ENCODE measurements at places on chromosomes 7 and 10.

DNA sequence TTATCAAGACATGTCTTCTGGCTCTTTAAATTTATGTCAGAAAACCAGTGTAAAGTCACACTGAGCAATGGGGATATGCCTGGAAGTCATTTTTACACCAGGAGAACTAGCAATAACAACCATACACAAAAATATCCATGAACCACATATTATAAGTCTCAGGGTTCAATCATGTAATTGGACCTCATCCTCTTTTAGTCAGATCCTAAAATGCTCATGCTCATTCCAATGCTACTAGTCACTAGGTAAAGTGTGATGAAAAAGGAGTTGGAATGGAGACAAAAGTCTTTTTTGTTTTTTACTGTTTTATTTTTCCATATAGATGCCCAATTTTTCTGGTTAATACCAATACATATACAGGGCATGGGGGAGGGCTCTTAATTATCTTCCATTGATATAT lies 306.1 kb downstream of the DGKB start:
- DNase-seq: no peak

DNA sequence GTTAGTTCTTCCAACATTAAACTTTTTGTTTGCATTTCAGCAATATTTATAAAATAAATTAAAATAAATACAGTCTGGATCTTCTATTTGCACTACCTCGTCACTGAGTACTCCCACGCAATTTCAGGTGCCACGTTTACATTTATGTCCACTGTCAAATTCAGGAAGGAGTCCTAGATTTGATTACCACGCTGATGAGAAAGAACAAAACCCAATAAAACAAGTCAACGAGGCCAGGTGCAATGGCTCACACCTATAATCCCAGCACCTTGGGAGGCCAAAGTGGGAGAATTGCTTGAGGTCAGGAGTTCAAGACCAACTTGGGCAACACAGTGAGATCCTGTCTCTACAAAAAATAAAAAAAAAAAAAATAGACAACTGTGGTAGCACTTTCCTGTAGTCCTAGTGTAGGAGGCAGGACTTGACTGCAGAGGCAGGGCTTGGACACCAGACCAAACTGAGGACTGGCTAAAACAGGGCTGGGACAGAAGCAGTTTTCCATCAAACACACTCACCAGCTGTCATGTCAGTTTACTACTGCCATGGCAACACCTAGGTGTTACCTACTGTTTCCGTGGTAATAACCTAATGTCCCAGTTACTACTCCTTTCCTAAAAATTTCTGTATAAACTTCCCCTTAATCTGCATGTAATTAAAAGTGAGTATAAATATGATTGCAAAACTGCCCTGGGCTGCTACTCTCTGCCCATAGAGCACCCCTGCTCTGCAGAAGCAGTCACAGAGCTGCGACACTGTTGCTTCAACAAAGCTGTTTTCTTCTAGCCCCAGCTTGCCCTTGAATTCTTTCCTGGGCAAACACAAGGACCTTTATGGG lies 341.7 kb downstream of the PARD3 start:
- DNase-seq: no peak

DNA sequence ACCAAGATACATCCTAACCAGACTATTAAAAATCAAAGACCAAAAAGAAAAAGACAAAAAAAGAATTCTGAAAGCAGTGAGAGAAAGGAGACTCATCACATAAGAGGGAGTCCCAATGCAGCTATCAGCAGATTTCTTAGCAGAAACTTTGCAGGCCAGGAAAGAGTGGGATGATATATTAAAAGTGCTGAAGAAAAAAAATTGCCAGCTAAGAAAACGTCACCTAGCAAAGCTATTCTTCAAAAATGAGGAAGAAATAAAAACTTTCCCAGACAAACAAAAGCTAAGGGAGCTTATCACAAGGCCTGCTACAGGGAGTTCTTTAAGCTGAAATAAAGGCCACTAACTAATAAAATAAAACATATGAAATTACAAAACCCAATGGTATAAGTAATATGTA lies 40.5 kb upstream of the CDK6 start:
- DNase-seq: no peak

DNA sequence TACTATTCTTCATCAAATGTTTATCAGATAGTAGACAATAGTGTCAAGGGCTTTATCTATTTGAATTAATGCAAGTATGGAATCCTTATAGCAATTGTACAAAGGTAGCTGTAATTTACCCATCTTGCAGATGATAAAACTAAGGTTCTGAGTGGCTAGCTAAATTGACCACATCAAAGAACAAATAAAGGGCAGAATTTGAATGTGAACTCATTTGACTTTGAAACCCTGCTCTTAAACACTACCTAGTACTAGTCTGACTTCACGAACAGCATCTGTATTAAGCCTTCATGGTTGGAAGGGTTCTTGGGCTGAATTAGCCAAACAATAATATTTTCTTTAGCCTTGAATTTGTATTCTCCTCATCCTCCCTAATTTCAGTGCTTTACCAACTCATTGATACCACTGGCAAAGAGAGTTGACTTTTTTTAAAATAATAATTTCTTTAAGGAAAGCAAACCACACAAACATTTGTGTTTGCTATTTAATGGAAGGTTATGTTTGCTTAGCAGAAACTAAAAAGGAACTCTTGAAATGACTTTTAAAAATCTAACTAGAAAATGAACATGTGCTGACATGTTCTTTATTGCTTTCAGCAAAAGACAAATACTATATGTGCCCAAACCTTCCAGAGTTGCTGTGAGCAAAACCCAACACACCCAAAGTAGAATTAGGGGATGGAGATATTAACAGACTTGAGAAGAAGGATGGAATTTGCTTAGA lies 322.6 kb downstream of the RNLS start:
- no peak for DNase-seq

DNA sequence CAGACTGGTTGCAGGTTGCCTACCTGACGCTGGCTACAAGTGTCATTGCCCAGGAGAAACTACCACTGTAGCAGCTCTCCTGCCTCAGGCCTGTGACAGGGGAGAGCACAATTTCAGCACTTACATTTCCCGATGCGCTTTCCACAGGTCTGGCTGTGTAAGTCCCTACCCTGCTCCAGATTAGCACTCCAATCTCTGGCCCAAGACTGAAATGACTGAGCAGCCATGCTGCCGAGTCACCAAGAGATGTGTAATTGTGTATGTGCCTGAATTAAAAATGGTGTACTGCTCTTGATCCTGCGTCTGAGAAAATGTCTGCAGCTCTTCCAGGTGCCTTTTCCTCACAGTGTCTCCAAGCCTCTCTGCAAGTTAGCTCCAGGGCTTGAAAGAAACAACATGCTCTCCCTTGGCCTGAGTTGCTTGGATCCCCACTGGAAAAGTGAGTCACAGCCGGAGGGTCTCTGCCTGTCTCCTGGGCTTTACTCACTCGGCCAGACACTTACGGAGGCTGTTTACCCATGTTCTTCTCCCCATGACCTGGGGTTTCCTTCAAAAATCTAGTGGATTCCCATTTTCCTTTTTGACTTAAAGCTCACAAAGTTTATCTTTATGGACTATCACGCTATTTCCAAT lies 1001.7 kb upstream of the KCND2 start:
- no peak for DNase-seq

Data from esophagus squamous epithelium (tissue), 5 donors.